ENCODE measurements at places on chromosomes 2 and 18.

- peak; percentile 22 for DNase-seq
Observed at GRCh38 chr2:179686718-179687342, 174.6 kb downstream of the ZNF385B start.

DNA sequence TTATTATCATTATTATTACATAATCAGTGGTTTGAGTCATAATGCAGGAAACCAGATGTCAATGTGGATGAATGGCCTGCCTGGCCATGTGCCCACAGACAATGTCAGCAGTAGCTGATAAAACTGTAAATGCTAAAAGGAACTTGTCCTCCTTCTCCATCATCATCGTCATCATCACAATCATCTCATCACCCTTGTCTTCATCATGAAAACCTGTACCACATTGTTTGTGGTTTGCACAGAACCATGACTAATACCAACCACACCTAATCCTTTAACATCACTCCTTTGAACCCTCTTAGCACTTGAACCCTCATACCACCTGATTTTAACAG lies 96.0 kb downstream of the HNMT start:
- peak; percentile 39 for DNase-seq

- DNase-seq: no peak
Observed at GRCh38 chr2:150591496-150592285, 104.2 kb upstream of the RND3 start.

DNA sequence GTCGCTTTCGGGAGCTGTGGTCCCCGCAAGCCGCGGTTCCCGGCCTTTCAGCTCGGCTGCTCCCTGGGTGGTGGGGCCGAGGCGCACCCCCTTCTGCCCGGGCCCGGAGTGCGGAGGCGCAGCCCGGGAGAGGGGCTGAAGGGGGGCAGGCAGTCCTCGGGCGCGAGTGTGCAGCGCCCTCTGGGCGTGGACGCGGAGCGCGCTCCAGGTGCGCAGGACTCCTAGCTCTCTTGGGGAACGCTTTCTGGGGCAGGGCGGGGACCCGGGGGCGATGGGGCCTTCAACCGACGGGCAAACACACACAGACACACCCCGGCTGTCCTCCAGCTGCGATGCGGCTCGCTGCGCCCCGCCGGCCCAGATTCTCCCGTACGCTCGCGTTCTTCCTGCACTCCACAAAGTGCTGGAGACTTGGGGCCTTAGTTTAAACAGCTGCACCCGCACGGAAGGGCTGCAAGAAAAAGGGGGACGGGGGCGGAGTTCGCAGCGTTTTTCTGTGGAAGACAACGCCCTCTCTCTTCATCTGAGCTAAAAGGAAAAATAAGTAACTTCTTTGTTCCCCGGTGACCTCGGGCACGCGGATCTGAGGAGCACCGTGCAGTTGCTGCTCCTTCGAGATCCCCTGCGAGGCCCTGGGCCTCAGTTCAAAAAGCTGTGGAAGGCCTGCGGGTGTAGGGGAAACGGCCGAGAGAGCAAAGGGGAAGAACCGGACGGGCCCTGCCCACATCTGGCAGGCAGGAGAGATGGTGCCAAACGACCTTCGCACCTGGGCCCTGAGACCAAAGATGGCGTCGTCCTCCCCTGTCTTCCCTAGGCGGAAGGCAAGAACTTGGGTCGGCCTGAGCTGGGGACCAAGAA lies 593 bp upstream of the SDC1 start:
- DNase-seq: peak; percentile 77

DNA sequence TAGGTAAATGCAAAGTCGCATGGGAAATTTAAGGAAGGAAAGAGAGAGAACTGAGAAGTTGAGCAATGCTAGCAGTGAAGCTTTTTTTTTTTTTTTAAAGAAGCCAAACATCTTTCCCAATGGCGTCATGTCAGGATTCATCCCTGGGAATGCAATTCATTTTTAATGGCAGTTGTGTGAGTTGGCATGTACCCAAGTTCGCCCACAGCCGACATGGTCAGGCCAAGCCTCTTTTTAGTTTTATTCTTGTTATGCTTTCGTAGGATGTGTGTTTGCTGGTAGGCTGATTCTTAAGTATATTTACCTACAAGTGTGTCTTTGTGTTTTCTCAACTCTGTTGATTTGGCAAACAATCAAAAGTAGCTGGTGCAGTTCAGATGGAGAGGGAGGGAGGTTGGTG lies 127.6 kb upstream of the ITGA6 start:
- no peak for DNase-seq

DNA sequence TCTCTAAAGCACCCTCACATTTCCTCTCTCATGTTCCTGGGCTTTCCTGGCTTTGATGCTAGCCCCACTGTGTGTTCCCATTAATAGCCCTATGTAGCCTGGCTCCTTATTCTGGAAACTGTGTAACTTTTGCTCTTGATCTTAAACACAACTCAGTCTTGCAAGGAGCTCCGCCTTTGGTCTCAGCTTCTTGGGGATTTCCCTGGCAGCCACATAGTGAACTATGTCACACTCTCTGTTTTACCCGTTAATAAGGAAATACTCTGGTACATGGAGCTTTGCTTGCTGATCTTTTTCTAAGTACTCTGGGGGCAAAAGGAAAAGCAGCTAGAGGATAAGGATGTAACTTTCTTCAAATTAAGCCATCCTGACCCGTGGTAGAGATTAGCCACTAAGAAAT lies 259.3 kb downstream of the NEDD4L start:
- DNase-seq: no peak

- DNase-seq: no peak
Observed at GRCh38 chr18:29661924-29662323, 1380.6 kb downstream of the DSC3 start.

DNA sequence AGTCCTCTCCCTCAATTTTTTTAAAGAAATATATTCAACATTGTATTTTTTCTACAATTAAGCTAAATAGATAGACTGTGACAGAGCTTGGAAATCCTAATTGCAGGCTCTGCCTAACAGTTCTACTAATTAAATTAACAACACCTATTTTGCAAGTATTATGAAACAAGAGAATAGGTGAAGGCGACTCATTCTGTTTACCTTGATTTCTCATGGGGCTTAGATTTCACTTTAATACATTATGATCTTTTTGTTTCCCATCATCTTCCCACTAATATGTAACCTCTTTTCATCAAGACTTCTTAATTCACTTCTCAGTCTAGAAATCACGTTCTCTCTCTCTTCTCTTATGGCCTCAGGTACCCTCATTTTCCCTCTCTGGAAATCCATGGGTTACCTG lies 42.7 kb upstream of the TANK start:
- DNase-seq: no peak

DNA sequence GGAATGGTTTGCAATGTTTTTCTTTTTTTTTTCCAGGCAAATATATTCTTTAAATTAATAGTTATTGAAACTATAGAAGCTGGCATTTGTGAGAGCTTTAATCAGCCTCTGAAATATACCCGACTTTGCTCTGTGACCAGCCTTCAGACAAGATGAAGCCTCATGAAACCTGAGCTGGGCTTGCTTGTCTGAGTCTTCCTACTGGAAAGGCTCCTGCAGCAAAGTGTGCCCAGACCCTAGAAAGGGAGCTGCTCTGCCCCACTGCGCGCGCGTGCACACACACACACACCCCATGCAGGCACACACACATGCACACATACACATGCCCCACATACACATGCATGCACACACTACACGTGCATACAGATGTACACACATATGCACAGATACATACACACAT lies 203.3 kb upstream of the NT5C1B start:
- DNase-seq: no peak

DNA sequence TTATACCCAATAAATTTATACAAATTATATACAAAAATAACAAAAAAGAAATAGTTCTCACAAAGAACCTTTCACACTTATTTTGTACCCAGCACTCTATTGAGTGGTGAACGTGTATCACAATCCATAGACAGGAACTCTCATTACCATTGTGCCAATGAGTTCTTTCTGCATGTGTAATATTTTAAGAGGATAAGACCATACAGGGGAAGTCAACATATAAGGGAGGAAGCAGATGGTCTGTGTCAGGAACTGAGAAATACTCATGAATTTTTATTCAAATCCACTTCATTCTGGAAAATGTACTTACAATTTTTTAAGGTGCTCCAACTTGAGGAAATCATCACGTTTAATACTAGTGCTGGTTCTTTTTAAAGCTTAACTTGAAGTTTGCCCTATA lies 27.1 kb upstream of the ELOA2 start:
- DNase-seq: no peak

DNA sequence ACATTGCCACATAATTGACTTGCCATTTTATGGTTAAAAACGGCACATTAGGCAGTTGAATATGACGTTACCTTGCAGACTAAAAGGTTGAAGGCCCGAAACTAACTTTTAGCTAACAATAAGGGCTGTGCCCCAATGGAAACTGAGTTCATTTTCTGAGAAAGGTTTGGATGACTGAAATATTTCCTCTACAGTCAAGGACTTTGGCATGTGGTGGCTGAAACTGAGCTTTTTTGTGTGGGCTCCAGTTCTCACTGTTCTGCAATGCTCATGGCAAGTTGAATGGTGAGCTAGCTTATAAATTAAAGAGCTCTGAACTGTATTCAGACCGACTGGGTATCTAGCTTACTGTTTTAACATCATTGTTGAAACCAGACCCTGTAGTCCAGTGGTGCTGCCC lies 23.8 kb upstream of the TXNDC2 start:
- DNase-seq: no peak

GRCh38 chr18:12162786-12163185 lies 69.1 kb downstream of the ANKRD62 start:
- DNase-seq: peak; percentile 4

DNA sequence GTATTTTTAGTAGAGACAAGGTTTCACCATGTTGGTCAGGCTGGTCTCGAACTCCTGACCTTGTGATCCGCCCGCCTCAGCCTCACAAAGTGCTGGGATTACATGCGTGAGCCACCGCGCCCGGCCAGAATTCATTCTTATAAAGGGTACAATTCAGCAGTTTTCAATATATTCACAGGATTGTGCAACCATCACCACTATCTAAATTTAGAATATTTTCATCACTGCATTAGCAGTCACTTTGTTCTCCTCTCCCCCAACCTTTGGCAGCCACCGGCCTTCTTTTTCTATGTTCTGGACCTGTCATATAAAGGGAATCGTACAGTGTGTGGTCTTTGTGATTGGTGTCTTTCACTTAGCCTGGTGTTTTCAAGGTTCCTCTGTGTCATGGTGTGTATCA lies 40.7 kb downstream of the TCF7L1 start:
- peak; percentile 45 for DNase-seq

DNA sequence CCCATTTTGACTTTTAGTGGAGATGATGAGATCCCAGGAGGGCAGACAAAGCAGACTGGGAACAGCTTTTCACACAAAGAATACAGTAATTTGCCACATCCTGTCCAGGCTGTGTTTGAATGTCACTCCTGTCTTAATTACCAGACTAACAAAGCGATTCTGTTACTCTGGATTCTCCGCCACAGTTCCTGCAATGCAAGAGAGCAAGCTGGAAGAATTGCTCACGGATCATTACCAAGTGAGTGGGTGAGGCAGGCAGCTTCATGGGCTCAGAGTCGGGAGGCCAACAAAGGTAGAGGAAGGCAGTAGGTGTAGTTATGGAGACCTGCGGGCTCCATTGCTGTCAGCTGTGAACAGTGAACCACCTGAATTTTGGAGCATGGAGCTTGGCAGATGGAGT lies 250.5 kb upstream of the ATP5MC3 start:
- DNase-seq: no peak

- DNase-seq: no peak
Observed at GRCh38 chr2:142178604-142179003, 47.8 kb upstream of the LRP1B start.

DNA sequence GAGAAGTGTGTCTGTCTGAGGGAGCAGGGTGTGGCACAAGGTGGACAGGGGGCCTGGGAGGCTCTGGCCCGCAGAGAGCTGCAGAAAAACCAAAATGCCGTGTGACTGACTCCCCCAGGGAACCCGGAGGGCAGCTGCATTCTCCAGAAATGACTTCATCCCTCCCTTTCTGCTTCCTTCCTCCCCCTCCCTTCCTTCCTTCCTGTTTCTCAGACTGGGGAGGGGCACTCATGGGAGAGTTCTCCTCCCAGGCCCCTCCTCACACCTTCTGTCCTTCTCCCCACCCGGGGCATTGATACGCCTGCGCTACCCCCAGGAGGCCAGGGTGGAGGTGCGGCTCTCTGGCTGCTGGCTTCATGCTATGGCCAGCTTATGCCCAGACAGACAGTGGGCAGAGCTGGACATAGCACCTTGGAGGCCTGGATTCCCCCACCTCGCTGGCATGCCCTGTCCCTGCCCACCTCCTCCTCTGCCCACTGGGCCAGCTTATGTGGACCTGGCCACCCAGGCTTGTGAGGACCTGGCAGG lies 8.2 kb upstream of the GPR17 start:
- DNase-seq: peak; percentile 87
